ENCODE measurements at places on chromosomes 5 and 9.

DNA sequence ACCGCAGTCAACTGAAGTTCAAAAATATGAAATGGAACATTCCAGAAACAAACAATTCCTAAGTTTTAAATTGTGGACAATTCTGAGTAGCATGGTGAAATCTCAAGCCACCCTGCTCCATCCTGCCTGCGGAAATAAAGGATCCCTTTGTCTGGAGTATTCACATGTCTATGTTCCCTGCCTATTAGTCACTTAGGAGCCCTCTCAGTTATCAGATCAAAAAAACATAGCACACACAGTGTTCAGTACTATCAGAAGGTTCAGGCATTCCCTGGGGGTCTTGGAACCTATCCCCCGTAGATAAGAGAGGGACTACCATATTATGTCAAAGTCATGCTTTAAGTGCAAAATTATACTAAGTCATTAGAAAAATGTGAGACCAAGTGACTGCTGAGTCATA, 300.8 kb downstream of the SEMA5A start:
- no peak for DNase-seq

DNA sequence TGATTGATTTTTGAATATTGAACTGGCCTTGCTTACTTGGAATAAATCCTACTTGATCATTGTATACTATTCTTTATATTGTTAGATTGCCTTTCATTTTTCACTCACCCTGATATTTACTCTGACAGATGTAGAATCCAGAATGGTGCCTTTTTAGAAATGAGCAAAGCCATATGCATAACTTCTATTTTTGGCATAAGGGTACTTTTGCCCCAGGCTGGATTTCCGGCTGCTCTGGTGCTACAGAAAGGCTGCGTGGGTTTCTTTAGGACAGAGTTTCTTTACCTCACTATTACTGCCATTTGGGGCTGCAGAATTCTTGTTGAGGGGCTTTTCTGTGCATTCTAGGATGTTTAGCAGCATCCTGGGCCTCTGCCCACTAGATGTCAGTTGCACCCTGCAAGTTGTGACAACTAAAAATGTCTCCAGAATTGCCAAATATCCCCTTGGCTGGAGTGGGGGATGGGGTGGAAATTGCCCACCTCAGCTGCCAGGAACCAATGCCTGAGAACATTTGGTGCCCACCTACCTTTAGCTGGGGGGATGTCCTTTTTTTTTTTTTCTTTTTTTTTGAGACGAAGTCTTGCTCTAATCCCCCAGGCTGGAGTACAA, 50.1 kb downstream of the SLC36A1 start:
- no peak for DNase-seq

GRCh38 chr9:27209034-27209433, 87.9 kb downstream of the EQTN start:
- DNase-seq = no peak

GRCh38 chr9:87803623-87804345, 77.9 kb downstream of the CTSL start:
- DNase-seq = no peak

DNA sequence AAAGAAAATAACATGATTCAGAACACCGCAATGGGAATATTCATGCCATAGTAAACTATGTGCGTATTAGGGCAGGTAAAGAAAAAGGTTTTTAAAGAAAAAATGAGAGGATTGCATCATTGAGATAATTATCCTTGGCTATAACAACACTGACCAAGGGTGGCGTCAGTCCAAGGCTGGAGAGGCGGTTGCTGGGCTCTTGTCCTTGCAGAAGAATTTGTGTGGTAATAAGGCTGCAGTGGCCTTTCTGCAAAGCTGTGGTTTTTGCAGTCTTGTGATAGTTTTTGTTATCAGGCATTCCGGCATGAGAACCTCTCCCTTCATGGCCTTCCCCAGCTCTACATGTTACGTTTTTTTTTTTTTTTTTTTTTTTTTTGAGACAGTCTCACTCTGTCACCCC, 14.0 kb downstream of the BOD1 start:
- DNase-seq = peak; percentile 42

- DNase-seq = no peak
Measured at GRCh38 chr5:16841416-16841815, 94.7 kb downstream of the MYO10 start.

DNA sequence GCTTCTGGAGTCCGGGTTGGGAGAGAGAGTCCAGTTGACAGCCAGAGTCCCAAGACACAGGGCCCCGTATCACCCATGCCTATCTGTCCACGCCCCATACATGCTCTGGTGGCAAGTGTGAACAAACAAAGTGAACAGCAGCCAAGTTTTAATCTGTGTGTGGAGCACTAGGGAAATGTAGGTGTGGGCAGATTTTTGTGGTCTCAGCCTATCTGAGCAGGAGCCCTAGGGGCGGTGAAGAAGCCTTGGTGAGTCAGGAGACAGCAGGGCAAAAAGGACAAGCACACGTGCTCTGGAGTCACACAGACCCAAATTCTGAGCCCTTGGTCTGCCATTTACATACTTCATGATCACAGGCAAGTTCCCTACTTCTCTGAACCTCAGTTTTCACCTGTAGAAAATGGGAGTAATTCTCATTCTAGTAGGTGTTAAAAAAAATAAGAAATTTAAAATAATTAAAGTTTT, 23.2 kb downstream of the EGR1 start:
- no peak for DNase-seq

DNA sequence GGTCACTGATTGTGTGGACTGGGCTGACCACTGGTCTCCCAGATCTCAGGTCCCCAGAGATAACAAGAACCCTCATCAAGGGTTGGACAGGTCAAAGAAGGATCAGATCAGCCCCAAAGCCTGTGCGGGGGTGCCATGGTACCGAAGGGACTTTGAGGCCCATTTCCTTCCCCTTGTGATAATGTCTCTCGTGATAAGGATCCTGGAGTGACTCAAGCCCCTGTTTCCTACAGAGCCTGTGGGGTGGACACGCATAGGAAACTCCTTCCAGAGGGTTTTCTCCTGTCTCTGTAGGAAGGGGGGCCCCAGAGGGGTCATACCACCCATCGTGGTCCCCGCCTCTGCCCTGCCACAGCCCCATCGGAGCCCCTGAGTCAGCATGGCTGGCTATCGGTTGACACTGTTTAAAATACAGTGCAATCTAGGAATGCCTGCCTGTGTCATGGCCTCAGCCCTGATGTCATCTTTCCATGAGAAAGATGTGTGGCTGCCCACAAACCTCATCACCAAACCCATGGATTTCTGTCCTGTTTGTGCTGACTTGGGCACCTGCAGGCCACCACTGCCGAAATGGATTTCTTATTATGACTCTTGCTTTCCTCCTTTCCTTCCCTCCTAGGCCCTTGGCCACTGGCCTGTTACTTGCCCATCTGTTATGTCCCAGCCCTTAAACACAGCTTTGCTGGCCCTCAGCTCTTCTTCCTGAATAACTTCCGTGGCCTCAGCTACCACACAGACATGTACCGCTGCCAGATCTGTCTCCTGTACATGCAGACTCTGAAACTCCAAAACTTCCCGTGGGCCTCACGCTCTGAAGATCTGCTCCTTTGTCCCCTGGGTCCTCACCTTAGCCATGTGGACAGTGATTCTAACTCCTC, 2.9 kb upstream of the CSF2 start:
- no peak for DNase-seq

- DNase-seq = no peak
Measured at GRCh38 chr9:4207881-4208615, 91.8 kb downstream of the GLIS3 start.

- DNase-seq = no peak
Measured at GRCh38 chr5:157290156-157290980, 24.4 kb downstream of the CYFIP2 start.

DNA sequence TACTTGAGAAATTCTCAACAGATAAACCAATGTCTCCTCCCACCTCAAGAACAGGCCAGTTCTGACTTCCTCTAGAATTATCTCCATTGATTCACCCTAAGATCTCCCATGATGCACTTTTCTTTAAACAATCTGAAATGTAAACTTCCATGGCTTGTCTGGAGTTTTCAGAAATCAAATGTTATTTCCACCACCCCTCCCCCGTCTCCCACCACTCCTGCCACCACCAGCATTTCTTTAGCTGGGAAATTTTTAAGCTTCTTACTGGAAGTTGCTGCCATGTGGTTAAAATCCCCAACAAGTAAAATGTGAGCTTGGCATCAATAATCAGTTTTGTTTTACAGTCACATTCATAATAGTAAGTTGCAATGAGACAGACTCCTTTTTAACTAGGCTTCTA, 32.8 kb upstream of the BASP1 start:
- DNase-seq = no peak

- DNase-seq = peak; percentile 29
Measured at GRCh38 chr9:108033976-108034964, 544.7 kb upstream of the KLF4 start.

GRCh38 chr5:78320401-78320800, 25.9 kb upstream of the AP3B1 start:
- no peak for DNase-seq

- no peak for DNase-seq
Measured at GRCh38 chr9:36923025-36923625, 110.9 kb downstream of the PAX5 start.

DNA sequence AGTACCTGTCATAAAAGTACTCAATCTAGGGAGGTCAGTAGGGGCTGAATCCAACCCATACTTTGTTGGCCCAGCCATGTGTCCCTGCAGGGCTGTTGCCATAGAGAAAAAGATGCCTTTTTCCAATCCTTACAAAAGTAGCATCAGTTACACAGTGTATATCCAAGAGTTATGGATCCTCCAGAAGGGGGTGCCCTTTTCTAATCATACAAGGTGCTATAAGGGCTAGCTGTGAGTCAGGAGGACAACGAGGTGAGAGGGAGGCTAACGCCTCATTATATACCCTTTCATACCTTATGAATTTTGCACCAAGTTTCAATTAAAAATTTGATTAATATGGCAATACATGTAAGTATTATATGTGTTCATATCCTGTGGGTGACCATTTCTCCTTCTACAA, 4.8 kb downstream of the KIAA0825 start:
- no peak for DNase-seq

DNA sequence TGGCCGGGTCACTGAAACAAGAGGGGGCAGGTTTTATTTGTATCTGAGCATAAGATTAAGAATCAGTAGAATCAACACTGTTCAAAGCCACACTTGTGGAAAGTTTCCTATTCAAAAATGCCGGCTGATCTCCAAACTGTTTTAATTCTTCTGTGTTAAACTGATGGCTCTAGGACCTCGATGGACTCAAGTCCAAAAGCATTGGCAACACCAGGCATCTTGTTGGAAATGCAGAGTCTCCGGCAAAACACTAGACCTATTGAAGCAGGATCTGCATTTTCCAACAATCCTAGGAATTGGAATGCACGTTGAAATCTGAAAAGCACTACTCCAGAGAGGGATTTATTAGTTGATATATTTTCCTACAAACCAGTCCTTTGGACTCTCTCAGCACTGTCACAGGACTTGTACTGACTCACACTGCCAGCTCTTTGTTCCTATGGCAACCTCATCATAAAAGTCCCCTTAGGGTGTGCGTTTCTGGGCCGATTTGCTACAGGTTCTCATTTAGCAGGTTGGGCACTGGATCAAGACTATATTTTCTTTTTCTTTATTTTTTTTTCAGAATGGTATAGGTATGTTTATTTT, 48.1 kb upstream of the PCA3 start:
- no peak for DNase-seq

DNA sequence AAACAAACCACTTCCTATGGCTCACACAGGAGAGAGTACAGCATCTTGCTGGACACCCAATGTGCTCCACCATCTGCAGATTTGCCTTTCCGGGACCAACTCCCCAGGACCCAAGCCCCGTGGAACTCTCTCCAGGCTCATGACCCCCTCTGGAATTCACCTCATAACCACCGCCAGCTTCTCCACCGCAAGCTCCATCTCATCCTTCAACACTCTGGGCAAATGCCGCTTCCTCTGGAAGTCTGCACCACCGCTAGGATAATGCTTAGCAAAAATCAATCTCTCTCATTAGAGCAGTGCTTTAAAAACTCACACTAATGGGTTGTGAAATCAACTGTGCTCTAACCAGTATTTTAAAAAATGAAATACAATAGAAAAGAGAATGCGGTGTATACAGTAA, 150.0 kb downstream of the COL23A1 start:
- no peak for DNase-seq

DNA sequence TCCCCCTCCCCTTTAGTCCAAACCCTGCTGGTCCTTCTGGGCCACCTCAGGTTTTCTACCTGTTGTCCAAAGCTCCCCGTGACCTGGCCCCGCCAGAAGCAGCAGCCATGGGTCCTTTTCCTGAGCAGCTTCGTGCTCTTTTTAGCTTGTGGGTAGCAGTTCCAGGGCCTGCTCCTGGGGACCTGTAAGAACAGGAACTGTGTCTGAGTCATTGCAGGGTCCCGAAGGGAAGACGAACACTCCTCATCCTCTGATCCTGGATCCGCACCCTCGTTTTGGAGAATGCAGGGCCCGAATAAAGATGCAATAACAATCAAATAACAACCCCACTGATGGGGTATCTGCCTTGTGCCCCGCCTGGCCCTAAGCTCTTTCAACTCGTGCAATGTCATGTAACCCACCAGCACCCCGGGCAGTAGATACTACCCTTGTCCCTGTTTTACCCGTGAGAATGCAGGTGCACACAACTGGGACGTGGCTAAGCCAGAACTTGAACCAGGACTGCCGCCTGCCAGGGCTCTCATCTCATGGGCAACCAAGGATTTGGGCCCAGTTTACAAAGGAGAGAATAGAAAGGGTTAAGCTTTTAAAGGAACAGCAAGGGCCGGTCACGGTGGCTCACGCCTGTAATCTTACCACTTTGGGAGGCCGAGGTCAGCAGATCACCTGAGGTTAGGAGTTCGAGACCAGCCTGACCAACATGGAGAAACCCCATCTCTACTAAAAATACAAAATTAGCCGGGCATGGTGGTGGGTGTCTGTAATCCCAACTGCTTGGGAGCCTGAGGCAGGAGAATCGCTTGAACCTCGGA, 33.2 kb downstream of the NEK6 start:
- no peak for DNase-seq

DNA sequence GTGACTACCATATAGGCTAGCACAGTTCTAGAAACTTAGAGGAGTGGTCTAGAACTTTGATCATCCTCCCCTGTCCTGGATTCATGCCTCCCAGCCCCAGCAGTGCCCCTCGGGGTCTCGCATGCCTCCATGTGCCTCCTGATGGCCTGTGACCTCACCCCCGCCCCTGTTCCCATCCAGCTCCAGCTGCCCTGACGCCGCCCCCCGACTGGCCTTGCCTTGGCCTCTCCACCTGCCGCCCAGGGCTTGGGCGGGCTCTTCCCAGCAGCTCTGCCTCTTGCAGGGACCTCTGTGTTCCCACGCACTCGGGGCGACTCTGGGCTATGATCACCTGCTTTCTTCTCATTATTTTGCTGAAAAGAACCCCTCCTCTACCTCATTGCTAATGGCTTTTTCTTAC, 115.4 kb upstream of the PHYKPL start:
- no peak for DNase-seq

GRCh38 chr5:155983954-155984353, 343.0 kb upstream of the SGCD start:
- no peak for DNase-seq
